ENCODE measurements at places on chromosomes 4 and X.

DNA sequence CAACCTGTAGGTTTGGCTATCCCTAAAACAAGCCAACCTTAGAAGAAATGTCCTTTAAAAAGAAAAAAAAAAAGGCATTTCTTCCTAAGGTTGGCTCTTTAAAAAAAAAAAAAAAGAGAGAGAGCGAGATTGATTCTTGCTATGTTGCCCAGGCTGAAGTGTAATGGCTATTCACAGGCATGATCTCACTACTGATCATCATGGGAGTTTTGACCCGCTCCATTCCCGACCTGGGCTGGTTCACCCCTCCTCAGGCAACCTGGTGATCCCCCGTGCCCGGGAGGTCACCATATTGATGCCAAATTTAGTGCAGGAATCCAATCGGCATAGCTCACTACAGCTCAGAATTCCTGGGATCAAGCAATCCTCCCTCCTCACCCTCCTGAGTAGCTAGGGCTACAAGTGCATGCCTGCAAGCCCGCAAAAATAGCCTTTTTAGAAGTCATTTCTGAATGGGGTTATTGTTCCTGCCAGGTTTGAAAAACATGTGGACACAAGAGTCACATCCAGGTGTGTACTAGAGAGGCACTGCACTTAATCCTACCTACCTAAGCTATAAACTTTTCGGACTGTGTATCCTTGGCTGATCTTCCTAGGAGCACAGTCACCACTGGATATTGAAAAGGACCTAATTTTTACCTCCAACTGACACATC lies 61.4 kb upstream of the ZCCHC13 start:
- DNase-seq = no peak

DNA sequence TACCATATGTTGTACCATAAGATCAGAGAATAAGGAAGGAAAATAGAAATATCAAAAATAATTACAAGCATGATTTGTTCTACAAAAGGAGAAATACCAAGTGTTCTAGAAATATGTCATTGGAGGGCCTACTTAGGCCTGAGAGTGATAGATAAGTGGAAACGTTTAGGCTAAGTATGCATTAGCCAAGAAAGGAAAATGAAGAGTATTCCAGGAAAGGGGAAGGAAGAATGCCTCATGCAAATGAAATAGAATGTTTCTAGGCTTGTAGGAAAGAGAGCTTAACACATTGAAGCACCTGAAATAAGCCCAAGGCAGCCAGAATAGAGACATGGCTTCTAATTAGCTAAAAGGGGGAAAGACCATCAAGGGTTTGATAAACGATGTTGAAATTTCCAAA lies 595.7 kb upstream of the ATOH1 start:
- DNase-seq = no peak

GRCh38 chr4:128591482-128591881 lies 218.0 kb upstream of the JADE1 start:
- DNase-seq = no peak

DNA sequence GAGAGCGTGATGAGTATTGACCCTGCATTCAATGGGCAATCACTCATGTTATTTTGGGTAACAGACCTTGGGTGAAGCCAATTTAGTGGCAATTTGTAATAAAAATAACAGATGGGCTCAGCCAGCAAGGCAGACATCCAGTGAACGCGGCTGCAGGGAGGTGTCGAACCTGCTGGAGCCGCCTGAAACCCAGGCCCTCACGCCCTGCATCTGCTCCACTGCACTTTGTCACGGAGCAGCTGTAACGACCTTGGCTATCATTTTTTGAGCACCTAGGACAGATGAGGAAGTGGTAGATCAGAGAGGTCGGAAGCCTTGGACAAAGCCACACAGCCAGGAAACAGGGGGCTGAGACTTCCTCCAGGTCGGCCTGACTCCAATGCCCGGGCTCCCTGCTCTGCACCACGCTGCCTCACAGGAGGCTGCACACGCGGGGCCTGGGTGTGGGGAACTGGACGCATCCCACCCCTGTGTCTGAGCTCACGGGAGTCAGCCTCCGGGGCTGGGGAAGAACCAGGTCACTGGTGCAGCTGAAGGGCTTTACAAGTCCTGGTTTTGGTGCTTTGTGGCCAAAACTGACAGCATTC lies 19.4 kb downstream of the HMX1 start:
- DNase-seq = no peak

DNA sequence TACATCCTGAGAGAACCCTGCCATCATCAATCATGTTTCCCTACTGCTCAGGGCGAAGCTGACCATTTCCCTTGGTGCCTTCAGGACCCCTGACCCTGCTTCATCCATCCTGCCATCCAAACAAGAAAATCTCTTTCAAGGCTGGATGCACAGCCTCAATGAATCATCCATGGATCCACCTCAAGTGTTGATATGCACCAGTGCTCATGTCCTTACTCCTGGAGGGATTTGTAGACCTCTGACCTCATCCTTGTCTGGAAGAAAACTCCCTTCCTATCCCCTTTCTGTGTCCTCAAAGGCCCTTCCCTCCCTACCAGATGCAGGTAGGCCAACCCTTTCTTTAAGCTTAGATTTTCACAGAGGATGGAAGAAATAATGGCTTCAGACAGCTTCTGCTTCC lies 24.6 kb downstream of the BEX3 start:
- no peak for DNase-seq

DNA sequence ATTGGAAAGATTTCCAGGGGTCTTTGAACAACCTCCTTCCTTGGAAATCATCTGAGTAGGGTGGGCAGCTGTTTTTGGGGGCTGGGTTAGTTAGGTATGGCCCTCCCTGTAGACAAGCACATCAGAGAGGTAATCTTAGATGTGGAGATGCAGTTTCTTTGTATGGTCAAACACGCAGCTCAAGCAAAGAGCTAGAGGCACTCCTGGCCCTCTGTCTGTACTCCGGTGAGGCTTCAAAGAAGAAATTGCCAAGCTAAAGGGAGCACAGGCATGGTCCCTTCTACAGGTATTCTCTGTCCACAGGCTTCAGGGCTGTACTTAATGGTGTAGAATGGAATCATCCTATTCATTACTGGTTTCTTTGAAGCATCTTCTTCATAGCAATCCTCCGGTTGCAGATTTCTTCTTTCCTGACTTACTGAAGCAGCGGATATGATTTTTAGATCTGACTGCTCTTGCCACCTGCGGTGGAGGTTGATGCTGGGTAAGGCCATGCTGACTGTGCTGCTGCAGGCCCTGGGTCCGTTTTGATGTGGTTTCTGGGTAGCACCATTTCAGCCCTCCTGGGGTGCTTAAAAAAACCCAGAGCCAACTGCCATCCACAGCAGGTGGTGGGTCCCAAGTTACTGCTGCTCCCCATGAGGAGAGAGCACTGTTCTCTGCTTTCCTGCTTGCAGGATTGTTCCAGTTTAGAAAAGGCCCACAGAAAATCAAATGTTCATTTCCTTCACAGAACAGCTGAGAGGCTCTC lies 318.9 kb upstream of the GATB start:
- DNase-seq = no peak

All from stimulated activated CD8-positive, alpha-beta memory T cell treated with anti-CD3 and anti-CD28 coated beads, Interleukin-4, amount 100 ng/mL, for 24 hours (primary cell).